Right kidney (tissue), 9 donors: ENCODE measurements at places on chromosomes 1 and 21.

- no peak for DNase-seq
These were observed 22.5 kb downstream of the DPT start for GRCh38 chr1:168706391-168706992.

DNA sequence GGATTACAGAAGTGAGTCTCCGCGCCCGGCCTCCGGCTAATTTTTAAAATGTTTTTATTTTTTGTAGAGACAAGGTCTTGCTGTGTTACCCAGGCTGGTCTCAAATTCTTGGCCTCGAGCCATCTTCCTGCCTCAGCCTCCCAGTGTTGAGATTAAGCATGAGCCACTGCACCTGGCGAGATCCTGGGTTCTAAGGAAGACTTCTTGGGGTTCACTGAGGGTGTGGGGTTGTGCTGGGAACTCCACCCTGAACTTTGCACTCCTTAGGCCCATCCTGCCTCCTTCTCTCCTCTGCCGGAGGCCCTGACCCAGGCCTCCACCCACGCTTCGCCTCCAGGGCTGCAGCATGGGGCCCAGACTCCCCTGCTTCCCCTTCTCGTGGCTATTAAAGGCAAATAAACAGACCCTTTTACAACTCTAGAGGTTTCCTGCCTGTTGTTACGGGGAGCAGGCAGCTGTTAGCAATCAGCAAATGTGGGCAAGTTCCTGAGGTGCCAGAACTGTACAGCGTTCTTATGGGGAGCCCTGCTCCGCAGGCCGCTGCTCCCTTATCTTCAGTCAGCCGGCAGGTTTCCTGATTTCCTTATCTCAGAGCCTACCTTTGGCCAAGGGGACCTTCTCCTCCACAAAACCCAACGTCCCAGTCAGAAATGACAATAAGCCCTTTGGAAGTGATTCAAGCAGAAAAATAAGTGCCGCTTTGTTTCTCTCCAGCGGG lies 41.0 kb upstream of the LIN9 start:
- DNase-seq: peak; percentile 54

- DNase-seq: no peak
These were observed 53.3 kb downstream of the NENF start for GRCh38 chr1:212485913-212486618.

DNA sequence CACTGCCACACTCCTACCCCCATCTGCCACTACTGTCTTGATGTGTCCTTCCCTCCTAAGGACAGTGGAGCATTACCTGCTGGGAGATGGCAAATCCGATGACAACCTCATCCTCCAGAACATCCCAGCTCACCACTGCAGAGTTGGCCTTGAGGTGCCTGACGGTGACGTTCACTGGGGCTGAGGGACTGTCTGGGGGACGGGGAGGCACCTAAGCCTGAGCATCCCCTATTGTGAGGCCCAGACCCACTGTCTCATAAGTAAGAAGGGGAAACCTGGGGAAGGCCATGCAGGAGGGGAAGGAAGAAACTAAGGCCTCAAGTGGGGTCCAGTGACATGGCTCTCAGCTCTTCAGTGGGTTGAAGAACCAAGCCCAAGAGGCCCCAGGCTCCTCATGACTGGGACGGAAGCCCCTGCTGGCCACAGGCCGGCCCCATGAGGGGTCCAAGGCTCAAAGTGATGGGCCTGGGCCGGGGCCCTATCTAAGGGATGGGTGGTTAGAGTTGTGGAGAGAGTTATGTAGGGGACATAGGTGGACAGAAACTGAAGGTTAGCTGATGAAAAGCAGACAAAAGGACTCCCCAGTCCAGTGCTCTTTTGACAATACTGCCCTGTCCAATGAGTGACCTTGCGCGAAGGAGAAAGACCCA lies 1.8 kb downstream of the FNDC5 start:
- no peak for DNase-seq

DNA sequence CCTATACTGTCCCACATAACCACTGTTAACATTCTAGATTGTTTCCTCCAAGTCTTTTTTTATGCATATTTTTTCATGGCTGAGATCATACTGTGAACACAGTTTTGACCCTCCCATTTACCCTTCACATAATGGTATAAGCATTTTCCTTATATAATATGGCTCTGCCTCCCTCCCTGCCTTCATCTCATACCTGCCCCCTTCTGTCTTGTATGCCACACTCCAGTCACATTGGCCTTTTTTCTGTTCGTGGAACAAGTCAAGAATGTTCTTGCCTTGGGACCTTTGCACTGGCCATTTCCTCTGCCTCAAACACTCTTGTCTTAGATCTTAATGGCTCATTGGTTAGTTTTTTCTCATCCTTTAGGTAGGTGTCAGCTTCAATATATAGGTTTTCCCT lies 24.3 kb upstream of the ELAVL4 start:
- DNase-seq: no peak

DNA sequence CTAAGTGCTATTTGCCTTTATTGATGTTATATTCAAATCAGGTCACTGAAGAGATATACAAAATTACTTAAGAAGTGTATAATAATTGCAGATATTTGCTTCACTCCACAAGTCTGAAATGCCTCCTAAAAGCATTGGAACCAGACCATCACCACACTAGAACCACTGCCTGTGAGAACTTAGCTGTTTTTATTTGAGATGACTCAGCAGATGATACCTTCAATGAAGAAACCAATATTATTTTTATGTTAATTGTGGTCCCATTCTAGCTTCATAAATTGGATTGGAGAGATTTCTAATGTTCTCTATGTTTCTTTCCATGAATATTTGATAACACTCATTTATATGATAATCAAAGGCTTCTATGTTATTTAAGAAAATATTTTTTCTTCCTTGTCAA lies 740.6 kb downstream of the KCNT2 start:
- no peak for DNase-seq

DNA sequence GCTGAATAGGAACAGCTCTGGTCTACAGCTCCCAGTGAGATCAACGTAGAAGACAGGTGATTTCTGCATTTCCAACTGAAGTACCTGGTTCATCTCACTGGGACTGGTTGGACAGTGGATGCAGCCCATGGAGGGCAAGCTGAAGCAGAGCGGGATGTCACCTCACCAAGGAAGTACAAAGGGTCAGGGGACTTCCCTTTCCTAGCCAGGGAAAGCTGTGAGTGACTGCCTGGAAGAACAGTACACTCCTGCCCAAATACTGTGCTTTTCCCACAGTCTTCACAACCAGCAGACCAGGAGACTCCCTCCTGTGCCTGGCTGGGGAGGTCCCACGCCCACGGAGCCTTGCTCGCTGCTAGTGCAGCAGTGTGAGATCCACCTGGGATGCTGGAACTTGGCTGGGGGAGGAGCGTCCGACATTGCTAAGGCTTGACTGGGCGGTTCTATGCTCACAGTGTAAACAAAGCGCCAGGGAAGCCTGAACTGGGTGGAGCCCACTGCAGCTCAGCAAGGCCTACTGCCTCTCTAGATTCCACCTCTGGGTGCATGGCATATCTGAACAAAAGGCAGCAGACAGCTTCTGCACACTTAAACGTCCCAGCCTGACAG lies 14.7 kb downstream of the CR1L start:
- no peak for DNase-seq

DNA sequence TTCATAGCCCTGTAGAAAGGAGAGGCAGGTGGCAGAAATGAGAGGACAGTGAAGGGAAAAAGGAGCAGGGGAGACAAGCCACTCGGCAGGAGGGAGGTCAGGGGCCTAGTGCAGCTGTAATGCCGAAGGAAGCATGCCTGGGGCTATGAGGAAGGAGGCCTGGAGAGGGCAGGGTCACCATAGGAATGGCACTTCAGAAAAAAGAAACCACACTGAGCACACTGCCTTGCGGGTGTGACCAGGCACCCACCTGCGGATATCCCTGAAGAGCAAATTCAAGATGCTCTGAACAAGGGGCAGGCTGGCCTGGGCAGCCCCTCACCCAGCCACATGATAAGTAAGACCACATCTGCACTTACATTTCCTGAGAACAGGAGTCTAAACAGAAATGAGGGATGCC lies 104.7 kb downstream of the JAK1 start:
- DNase-seq: peak; percentile 23

GRCh38 chr1:92298213-92298572 lies 594 bp downstream of the GLMN start:
- DNase-seq: no peak
